ENCODE measurements at places on chromosomes 2 and 18. TPM values are rescaled to one million over a fixed set of nuclear protein-coding genes. Genes with fewer than 3 reads are reported as not detected.

Gene IL1R1
- 56.8 TPM for total RNA-seq

Gene ASB18
- total RNA-seq, result not detected

Gene ADAM23
- 2.4 TPM for total RNA-seq

Gene GREB1L
- 0.23 TPM for total RNA-seq

Gene TMEM17
- total RNA-seq, result 1.4 TPM

Gene TLX2
- total RNA-seq, result not detected

Gene CDH20
- total RNA-seq, result not detected

Gene ARHGAP28
- 7.0 TPM for total RNA-seq

Gene DTNA
- 39.8 TPM for total RNA-seq

Gene SLC5A7
- not detected for total RNA-seq

All from smooth muscle cell of the coronary artery (primary cell).